ENCODE measurements at places on chromosomes 6 and 20.

DNA sequence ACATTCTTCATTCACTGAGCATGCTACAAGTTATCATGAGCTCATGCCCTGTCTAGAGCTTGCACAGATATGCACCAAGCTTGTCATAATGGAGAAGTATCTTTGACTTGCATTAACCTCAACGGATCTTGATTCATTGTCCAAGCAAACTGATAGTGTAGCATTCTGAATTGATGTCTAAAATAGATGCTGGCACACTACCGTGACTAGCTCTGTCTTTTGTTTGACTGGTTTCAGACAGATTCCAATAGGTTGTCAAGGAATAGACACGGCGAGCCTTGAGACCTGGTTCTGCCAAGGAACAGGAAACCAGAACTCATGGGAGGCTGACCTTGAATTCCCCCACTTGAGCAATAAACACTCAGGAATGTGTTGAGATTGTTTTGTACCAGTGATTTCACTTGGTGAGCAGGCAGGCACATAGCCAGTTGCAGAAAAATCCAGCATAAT lies 1153.1 kb upstream of the GJE1 start:
- DNase-seq, result no peak

- no peak for DNase-seq
Observed at GRCh38 chr6:25173246-25173645, 105.9 kb upstream of the CARMIL1 start.

DNA sequence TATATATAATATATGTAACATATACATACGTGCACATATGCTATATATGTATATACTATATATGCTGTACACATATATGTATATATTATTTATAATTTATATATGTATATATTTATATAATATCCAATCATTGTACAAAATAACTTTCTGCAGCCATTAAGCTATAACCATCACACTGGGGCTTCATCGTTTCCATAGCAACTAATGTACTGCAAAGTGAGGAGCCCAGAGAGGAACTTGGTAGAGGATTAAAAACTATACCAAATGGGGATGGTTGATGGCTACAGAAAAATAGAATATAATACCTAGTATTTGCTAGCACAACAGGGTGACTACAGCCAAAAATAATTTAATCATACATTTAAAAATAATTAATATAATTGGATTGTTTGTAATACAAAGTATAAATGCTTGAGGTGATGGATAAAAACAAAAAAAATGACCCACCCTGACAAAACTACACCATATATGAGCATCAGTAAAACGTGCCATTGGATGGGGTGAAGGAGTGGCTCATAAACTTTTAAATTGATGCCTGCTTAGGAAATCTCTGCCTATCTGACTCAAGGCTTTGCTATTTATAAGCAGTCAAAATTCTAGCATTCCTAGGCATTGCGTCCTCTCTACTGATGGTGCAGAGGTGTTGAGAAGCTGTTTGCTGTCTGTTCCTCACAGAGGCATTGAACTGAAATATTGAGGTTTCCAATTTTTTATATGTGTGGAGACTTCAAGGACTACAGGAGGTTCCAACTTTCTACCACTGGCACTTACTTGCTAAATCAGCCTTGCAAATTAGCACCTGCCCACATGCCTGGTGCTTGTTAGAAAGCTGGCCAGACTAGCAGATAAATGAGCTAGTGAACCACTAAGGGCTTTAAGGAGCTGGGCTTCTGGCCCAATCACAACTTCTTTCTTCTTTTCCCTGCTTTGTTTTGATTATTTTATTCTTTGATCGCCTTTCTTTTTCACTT lies 190.1 kb downstream of the SCP2D1 start:
- DNase-seq, result no peak

GRCh38 chr6:120278689-120279396 lies 929.3 kb upstream of the MAN1A1 start:
- DNase-seq, result no peak

DNA sequence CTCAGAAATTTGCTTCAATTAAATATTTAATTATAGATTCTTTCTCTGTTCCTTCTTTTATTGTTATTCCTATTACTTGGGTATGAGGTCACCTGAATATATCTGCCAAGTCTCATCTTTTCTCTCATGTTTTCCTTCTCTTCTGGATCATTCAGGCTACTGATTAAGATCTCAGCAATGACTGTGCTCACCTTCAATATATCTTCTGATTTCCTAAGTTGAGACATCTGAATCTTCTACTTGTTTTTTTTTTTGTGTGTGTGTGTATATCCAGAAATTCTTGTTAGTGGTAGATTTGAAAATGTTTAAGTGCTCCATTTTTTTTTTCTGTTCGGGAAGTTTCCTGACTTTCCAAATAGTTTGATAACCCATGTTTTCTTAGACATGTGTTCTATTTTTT lies 108.0 kb downstream of the ADGRB3 start:
- DNase-seq, result no peak

- no peak for DNase-seq
Observed at GRCh38 chr20:61370841-61371303, 118.8 kb downstream of the CDH4 start.

- DNase-seq, result no peak
Observed at GRCh38 chr20:50187403-50188051, 3.1 kb upstream of the CEBPB start.

- no peak for DNase-seq
Observed at GRCh38 chr6:37877373-37878149, 58.0 kb downstream of the ZFAND3 start.
